ENCODE measurements at places on chromosomes 3 and 15.

DNA sequence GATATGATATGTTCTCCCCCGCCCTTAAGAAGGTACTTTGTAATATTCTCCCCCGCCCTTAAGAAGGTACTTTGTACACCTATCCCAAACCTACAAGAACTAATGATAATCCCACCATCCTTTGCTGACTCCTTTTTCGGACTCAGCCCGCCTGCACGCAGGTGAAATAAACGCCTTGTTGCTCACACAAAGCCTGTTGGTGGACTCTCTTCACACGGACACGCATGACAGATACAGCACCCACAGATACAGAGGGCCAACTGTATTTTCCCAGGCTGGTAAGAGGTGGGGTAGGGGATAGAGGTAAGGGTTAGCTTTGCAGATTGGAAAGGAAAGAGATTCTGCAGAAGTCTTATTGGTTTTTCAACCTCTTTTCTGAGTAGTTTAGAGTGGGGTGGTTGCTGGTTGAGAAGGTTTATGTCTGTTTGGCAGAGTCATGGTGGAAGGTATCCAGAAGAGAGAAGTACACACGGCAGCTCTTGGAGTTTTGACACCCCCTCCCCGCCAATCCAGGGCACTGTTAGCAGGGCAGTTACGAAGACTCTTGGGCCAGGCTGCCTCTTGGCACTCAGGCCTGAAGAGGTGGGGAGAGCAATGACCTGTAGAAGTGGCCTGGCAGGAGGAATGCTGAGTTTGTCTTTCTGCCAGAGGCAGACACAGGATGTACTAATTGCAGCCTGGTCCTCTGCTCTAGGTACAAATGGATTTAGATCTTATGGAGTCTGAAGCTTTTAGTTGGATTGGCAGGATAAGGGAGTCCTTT, 36.0 kb upstream of the IDH2 start:
- no peak for DNase-seq

GRCh38 chr15:38666865-38667510, 102.4 kb upstream of the RASGRP1 start:
- no peak for DNase-seq

GRCh38 chr15:92803852-92804609, 96.1 kb upstream of the CHD2 start:
- peak; percentile 81 for DNase-seq

GRCh38 chr3:41845826-41846225, 116.1 kb downstream of the ULK4 start:
- no peak for DNase-seq

GRCh38 chr3:143337387-143337786, 217.8 kb downstream of the CHST2 start:
- no peak for DNase-seq

- no peak for DNase-seq
These were observed 204.1 kb upstream of the SUCLG2 start for GRCh38 chr3:67858492-67858891.
